Heart right ventricle (tissue), 16 donors: ENCODE measurements at places on chromosomes 6 and 20. TPM values are rescaled to one million over a fixed set of nuclear protein-coding genes. Genes with fewer than 3 reads are reported as not detected.

- DNase-seq: no peak
Observed at GRCh38 chr6:10098756-10099528, 315.9 kb downstream of the TFAP2A start.

SEC23B gene
- total RNA-seq: 11.6 TPM

TP53TG5 gene
- 1.5 TPM for total RNA-seq

- no peak for DNase-seq
Observed at GRCh38 chr6:129672341-129672682, 37.7 kb downstream of the ARHGAP18 start.

GRCh38 chr6:152748843-152749242, 1.8 kb upstream of the VIP start:
- DNase-seq: no peak

DNA sequence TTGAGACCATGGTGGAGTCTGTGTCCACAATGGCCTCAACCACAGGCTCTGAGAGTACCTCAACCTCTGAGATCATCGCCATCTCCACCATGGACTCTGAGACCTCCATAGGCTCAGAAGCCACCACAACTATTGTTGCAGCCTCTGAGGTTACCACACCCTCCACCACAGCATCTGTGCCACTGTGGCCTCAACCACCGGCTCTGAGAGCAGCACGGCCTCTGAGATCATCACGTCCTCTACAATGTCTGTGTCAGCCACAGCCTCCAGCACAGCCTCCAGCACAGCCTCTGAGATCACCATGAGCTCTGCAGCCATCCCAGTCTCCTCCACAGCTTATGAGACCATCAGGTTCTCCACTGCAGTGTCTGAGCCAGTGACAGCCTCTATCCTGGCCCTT, 19.4 kb upstream of the MUC21 start:
- DNase-seq: no peak

OR2B6 gene
- total RNA-seq: not detected

LRFN2 gene
- total RNA-seq: not detected

GRCh38 chr20:14758356-14758755, 420.9 kb upstream of the FLRT3 start:
- DNase-seq: no peak

GRCh38 chr20:1664911-1665310, 7.3 kb upstream of the SIRPG start:
- DNase-seq: no peak

C6orf15 gene
- total RNA-seq: not detected

GRCh38 chr6:107491760-107492660, 2.1 kb downstream of the SOBP start:
- DNase-seq: peak; percentile 59

MCCD1 gene
- not detected for total RNA-seq
